MM.1S (cell line): ENCODE measurements at places on chromosomes 3 and 15.

DNA sequence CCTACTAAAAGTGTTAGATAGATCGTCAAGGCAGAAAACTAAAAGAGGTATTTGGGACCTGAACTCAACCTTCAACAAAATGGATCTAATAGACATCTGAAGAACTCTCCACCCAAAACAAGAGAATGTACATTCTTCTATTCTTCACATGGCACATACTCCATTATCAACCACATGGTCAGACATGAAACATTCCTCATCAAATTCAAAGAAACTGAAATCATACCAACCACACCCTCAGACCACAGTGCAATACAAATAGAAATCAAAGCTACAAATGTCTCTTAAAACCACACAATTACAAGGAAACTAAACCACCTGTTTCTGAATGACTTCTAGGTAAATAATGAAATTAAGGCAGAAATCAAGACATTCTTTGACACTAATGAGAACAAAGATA lies 984.1 kb upstream of the GBE1 start:
- peaks cover 17% of the 10 kb centered on the region; the same call in 1 of the 2 replicates for H3K4me1 ChIP-seq
- no peak overlapping the region for H3K4me3 ChIP-seq
- no peaks in the 10 kb centered on the region for H3K27me3 ChIP-seq
- peak; percentile 74 for DNase-seq
- H3K36me3 ChIP-seq: no peaks in the 10 kb centered on the region

DNA sequence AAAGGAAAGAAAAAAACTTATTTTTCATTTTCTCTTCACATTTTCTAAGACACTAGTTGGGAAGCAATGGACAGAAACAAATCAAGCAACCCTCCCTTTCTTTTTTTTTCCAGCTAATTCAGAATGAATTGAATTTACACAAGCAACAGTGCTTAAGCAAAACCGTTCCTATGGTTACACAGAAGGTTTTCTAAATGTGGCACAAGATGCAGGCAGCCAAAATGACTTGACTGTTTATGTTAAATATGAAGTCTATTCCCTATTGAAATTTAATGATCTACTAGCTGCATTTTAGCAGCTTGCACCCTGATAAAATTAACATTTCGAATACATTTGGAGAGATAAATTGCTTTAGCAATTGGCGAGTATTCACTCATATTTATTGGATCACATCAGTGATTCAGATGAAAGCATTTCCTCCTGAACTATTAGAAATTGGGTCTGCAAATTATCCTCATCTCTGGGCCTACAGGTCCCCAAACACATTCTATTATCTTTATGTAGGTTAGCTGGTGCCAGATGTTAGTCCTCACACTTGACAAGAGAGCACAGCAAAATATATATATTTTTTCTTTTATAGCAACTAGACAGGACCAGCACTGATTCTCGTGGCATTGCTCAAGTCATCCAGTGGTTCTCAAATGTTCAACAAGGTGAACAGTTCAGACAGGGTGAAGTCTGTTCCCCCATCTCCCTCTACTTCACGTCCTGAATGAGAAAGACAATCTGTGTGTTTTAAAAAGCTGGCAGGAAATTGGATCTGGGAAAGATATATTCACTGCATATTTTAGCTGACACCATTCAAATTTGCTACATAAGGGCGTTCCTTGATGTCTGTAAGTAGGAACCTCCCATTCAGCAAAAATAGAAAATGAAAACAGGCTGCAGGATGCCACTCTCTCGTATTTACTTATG lies 463.6 kb upstream of the KCNMB2 start:
- H3K36me3 ChIP-seq: no peaks in the 10 kb centered on the region
- DNase-seq: peak; percentile 46
- H3K4me3 ChIP-seq: 0 out of 2 replicates have a peak overlapping the region, but pooled peaks have one; percentile 2
- no peaks in the 10 kb centered on the region for H3K27me3 ChIP-seq
- peaks cover 19% of the 10 kb centered on the region for H3K4me1 ChIP-seq
- no peak overlapping the region for H3K27ac ChIP-seq

GRCh38 chr3:126546013-126546412 lies 12.7 kb downstream of the C3orf22 start:
- H3K4me1 ChIP-seq: no peaks in the 10 kb centered on the region
- no peak overlapping the region for H3K27ac ChIP-seq
- no peak for DNase-seq
- H3K27me3 ChIP-seq: peaks cover 6% of the 10 kb centered on the region; the same call in 1 of the 2 replicates
- H3K4me3 ChIP-seq: no peak overlapping the region

DNA sequence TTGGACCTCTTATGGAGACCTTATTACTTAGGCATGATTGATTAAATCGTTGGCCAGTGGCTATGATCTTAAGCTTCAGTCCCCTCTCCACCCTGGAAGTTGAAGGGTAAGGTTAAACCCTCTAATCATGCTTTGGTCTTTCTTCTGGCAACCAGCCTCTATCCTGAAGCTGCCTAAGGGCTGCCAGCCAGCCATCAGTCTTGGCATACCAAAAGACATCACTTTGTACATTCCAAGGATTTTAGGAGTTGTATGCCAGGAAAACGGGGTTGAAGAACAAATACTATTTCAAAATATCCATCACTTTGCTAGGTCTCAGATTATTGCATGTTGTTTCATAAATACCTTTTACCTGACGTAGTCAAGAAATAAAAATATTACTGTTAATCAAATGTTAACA lies 28.9 kb downstream of the UBE2E2 start:
- no peak overlapping the region for H3K27ac ChIP-seq
- no peaks in the 10 kb centered on the region for H3K27me3 ChIP-seq
- no peaks in the 10 kb centered on the region for H3K4me1 ChIP-seq
- no peak overlapping the region for H3K4me3 ChIP-seq
- H3K36me3 ChIP-seq: no peaks in the 10 kb centered on the region

DNA sequence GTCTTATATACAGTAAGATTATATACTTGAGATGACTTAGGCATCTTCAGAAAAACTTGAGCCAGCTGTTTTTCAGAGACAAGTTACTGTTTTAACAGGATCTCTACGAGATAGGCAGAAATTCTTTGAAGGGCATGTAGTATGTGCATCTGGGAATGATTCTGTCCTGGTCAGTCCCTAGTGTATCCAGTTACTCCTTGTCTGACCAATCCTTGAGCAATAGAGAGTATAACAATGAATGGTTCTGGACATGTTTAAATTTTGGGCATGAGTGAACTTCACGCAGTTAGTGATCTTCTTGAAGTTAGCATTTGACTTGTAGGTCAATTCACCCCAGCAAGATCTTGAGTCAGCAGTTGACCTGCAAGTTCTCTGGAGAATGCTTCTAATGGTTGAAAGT lies 24.7 kb upstream of the HHLA2 start:
- DNase-seq: no peak
- H3K4me1 ChIP-seq: no peaks in the 10 kb centered on the region
- H3K27me3 ChIP-seq: no peaks in the 10 kb centered on the region
- no peaks in the 10 kb centered on the region for H3K36me3 ChIP-seq
- H3K27ac ChIP-seq: no peak overlapping the region

DNA sequence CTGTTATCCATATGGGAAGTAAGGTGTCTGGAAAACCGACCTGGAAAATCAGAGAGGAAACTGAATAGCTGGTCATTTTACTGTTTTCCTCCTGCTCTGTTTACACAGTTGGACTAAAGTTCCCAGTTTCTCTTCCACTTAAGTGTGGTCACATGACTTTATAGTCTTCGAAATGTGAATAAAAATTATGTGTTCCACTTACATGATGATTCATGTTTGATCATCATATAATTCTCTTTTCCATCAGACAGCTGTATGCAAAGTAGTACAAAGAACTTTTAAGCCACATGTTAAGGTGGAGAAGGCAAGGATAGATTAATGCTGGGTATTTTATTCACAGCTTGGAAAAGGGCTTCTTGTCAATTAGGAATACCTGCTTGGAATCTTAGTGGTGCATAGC lies 525.5 kb upstream of the BCHE start:
- no peaks in the 10 kb centered on the region for H3K4me1 ChIP-seq
- H3K36me3 ChIP-seq: no peaks in the 10 kb centered on the region
- no peak overlapping the region for H3K27ac ChIP-seq
- no peaks in the 10 kb centered on the region for H3K27me3 ChIP-seq
- no peak for DNase-seq

DNA sequence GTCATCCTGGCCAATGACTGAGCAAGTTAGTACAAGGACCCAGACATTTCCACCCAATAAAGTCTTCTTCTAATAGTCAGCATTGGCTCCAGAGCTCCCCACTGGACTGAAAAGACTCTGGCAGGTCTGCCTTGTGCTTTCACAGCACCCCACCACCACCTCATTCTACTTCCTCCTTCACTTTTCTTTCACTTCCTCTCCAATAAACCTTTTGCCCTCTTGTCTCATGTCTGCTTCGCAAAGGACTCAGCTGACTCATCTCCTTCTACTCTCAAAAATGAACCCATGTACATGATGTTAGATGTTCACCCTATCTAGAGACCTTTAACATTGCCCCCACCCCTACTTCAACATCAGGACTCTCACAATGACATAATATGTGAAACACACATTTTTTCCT lies 181.0 kb upstream of the PPP2R3A start:
- H3K36me3 ChIP-seq: no peaks in the 10 kb centered on the region
- no peak for DNase-seq
- no peaks in the 10 kb centered on the region for H3K27me3 ChIP-seq
- no peak overlapping the region for H3K27ac ChIP-seq

DNA sequence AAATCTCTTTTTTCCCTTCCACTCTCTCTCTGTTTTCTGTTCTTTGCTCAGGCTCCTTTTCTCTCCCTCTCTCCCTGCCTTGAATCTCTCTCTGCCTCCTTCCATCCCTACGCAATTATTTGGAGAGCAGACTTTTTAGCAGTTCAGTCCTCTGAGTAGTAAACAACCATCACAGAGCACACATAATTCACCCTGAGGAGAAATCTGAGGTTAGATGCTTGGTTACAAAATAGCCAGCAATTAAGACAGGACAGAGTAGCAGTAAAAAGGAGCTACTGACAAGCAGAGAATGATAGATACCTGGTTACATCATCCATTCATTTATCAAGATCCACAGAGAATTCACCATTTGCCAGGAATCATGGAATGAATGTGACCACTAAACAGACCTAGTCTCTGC lies 25.5 kb downstream of the SLC9A9 start:
- H3K27ac ChIP-seq: peak overlapping the region; percentile 61; the same call in 1 of the 2 replicates
- no peaks in the 10 kb centered on the region for H3K36me3 ChIP-seq
- no peaks in the 10 kb centered on the region for H3K27me3 ChIP-seq
- peaks cover 68% of the 10 kb centered on the region for H3K4me1 ChIP-seq

DNA sequence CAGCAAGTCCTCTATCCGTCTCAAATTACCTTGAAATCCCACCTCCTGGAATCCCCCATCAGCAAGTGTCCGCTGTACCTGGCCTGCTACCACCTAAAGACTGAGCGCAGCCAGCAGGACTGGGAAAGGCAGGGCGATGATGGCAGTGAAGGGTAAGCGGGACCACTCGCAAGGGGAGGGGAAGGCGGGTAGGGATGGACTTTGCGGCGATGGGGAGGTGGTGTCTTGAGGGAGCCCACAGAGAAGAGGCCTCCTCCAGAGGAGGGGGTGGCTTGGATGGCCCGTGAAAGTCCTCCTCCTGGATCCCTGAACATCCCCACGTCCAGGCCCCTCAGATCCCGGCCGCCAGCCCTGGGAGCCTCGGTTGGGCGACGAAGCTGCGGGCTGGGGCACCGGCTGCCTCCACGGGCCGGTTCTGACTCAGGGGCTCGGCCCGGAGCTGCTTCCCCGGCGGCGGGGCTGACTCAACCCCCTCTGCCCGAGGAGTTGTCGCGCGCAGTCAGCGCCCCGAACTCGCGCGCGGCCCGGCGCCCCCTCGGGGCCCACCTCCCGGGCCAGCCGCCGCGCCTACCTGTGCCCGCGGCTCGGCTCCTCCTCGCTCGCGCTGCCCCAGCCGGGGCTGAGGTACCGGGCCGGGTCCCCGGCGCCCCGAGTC lies 512 bp downstream of the LARP6 start:
- peak overlapping the region; percentile 25; the same call in 1 of the 2 replicates for H3K4me3 ChIP-seq
- no peaks in the 10 kb centered on the region for H3K27me3 ChIP-seq
- no peak overlapping the region for H3K27ac ChIP-seq
- no peak for DNase-seq
- no peaks in the 10 kb centered on the region for H3K36me3 ChIP-seq
- peaks cover 7% of the 10 kb centered on the region; the same call in 1 of the 2 replicates for H3K4me1 ChIP-seq

DNA sequence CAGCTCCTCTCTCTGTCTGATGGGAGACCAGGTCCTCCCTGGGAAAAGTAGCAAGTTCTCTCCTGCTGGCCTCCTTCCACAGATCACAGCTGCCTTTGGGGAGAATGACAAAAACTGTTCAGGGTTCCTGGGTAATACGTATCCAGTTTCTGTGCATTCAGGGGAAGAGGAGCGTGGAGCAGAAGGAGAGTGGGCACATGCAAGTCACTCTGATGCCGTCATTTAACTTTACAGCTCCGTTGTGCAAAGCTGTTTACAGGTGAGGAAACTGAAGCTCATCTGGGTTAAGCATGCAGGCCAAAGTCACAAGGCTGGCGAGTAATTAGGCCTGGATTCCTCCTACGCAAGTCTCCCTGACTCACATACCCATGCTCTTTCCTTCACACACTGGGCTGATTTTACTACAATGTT lies 7.5 kb upstream of the TM4SF1 start:
- no peaks in the 10 kb centered on the region for H3K36me3 ChIP-seq
- no peaks in the 10 kb centered on the region for H3K27me3 ChIP-seq
- H3K4me3 ChIP-seq: no peak overlapping the region
- H3K27ac ChIP-seq: no peak overlapping the region
- DNase-seq: no peak

- H3K27ac ChIP-seq: no peak overlapping the region
- no peak for DNase-seq
- H3K4me1 ChIP-seq: no peaks in the 10 kb centered on the region
- no peaks in the 10 kb centered on the region for H3K36me3 ChIP-seq
Observed at GRCh38 chr15:27086149-27086548, 115.2 kb downstream of the GABRG3 start.

- H3K27ac ChIP-seq: no peak overlapping the region
- H3K4me1 ChIP-seq: 0 out of 2 replicates have a peak, but pooled peaks cover 4% of the 10 kb centered on the region
- no peak overlapping the region for H3K4me3 ChIP-seq
- no peak for DNase-seq
- peaks cover 100% of the 10 kb centered on the region for H3K27me3 ChIP-seq
Observed at GRCh38 chr3:128489927-128490649, 2.9 kb downstream of the GATA2 start.

GRCh38 chr3:186540221-186540834 lies 3.9 kb downstream of the CRYGS start:
- H3K27ac ChIP-seq: no peak overlapping the region
- H3K36me3 ChIP-seq: no peaks in the 10 kb centered on the region
- peaks cover 6% of the 10 kb centered on the region; the same call in 1 of the 2 replicates for H3K4me1 ChIP-seq
- H3K27me3 ChIP-seq: no peaks in the 10 kb centered on the region
- H3K4me3 ChIP-seq: peak overlapping the region; percentile 6; the same call in 1 of the 2 replicates
